Stimulated activated CD8-positive, alpha-beta memory T cell treated with anti-CD3 and anti-CD28 coated beads, Interleukin-12 subunit alpha, Interleukin-12 subunit beta, amount 100 ng/mL, for 4 hours (primary cell): ENCODE measurements at places on chromosomes 7 and 10.

GRCh38 chr7:87715545-87715944 is 87.3 kb downstream of the RUNDC3B start:
- DNase-seq, result no peak

DNA sequence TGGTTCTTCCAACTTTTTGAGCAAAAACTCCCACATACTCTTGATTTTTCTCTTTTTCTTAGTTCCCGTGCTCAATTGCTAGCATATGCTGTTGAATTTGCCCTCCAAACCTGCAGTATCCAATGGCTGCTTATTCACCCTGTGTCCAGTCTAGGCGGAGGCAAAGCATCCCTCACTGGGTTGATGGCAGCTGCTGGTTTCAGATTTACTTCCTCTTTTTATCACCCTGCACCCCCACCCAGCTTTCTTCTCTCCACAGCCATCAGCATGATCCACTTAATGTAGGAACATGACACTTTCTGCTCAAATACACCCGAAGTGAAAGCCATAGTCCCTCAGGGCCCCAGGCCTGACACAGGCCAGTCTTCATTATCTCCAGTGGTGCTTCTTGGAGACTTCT is 87.6 kb upstream of the ADARB2 start:
- no peak for DNase-seq

- DNase-seq, result no peak
Observed at GRCh38 chr7:70975754-70976153, 156.2 kb upstream of the GALNT17 start.

- no peak for DNase-seq
Observed at GRCh38 chr7:70710011-70710480, 421.9 kb upstream of the GALNT17 start.

- DNase-seq, result no peak
Observed at GRCh38 chr10:32190890-32191491, 134.8 kb upstream of the KIF5B start.

DNA sequence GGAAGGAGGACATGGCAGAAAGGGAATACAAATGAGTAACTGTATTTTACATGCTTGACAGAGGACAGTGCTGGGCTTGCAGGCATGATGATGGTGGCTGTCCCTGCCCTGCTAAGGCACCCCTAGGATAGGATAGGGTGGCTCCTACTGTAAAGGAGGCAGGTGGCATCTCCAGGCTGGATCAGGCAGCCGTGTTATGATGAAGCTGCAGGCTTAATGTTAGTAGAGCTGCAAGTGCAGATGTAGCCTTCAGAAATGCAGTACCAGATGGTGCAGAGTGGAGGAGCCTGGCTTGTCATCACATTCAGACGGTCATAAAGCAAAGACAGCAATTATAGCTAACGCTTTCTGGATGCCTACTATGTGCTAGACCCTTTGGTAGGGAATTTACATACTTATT is 287.9 kb upstream of the PODXL start:
- DNase-seq, result no peak

DNA sequence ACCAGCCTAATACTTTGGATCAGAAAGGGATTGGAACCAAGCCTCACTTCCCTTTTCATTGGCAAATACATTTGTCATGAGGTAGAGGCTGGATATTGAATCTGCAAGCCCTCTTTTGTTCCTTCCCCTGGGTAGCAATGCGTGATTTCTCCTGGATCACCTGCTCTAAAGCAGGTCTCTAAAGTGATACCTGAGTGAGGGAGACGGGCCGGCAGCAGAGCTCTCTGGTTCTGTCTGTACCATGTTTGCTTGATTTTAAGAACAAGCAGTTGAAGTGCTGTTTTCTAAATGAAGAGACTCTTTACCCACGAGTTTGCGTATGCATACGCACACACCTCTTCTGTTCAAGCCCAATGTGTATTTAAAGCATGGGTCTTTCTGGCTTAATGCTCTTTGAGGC is 41.1 kb downstream of the GARS1 start:
- no peak for DNase-seq

DNA sequence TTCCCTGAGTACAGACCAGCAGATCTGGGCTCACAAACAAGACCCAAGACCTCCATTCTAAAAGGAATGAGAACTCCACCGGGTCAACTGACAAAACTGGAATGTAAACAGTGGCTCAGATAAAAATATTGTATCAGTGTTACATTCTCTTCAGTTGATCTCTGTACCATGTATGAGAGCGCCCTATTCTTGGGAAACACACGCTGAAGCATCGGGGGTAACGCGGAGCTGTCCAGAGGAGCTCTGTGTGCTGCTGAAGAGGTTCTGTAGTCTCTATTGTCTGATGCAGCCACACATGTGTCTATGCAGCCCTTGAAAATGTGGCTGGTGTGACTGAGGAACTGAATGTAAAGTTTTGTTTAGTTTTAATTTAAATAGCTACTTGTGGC is 39.7 kb downstream of the HIPK2 start:
- no peak for DNase-seq

DNA sequence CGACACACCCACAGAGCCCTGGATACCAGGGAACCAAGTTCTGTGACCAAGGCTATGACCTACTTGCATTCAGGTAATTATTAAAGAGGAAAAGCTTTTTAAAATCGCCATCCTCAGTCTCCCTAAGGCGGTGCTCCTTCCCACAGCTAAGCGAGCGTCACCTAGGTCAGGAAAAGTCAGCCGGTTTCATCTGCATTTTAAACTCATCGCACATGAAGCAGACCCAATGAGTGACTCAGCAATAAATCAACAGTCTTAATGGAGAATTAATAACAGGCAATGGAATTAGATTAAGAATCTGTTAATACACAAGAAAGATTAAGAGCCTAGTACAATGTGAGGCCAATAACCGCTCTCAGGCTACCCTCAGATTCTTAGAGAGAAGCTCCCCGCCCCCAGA is 59.2 kb downstream of the HSPA12A start:
- DNase-seq, result no peak

DNA sequence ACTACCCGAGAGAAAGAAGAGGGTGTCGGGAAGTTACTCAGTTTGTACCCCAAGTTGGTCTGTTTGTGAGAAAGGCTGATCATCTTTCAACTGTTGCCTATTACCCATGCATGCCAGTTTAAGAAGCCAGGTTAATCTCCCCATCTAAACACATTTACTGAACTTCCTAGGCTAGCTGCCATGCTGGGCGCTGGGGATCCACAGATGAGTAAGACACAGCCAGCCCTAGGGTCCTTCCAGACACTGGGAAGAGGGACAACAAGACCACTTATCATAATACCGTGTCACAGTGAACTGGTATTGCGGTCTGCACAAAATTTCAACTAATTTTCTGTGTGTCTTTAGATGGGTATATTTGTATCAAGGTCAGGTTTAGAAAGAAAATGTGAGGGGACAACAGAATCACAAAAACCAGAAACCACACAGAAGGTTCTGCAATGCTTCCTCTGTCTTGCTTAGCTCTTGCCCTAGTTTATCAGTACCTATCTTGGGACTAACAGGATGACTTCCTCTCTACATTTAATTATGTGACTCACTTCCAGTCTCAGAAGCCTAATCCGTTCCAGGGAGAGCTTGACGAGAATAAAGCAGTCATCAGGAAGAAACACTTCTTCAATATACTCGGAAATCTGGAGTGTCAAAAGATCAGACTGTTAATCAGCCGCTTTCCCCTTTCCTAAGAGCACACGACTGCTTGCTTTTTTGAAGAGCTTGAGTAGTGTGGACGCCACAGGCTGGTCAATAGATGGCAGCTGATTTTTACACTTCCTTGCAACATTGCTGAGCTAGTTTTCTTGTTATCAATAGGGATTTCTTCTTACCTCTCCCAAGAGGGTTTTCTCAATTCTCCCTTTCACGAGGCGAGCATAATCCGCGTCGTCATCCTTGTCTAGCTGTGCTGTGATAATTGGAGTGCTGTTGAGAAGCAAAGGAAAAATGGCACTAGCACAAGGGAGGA is 45.7 kb downstream of the POLR3A start:
- no peak for DNase-seq

GRCh38 chr10:97204826-97205679 is 19.3 kb upstream of the SLIT1 start:
- DNase-seq, result no peak

DNA sequence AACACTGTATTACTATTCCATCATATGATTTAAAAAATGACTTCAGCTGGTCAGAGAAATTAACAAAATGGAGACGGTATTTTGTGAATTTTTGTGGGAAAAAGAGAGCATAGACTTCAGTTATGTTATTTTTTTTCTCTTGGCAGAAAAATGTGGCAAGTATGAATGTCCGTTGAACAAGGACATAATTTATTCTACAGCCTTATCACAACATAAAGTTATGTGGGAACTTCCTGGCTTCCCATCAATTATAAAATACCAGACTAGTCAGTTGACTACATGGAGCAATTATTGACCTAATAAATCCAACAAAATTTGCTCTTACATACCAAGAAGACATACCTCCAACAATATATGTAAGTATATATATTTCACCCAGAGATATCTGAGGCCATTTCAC is 88.6 kb upstream of the PPP1R3A start:
- DNase-seq, result no peak
